Dermis lymphatic vessel endothelial cell (primary cell): ENCODE measurements at places on chromosomes 2 and 18. TPM values are rescaled to one million over a fixed set of nuclear protein-coding genes. Genes with fewer than 3 reads are reported as not detected.

The CHRNA1 gene
- total RNA-seq: 0.76 TPM in 1 of 2 replicates, not detected in the other

The TM4SF20 gene
- total RNA-seq: not detected in 2 replicates

The REG1B gene
- not detected in 2 replicates for total RNA-seq

The PARD3B gene
- total RNA-seq: 9.4 and 11.3 TPM in 2 replicates
